Femur (tissue), 1 donor: ENCODE measurements at places on chromosomes 11 and 22.

- no peak for DNase-seq
These were observed 2.8 kb downstream of the ALKBH8 start for GRCh38 chr11:107562647-107563208.

- DNase-seq: no peak
These were observed 226.4 kb downstream of the ADAMTS15 start for GRCh38 chr11:130674686-130675308.

DNA sequence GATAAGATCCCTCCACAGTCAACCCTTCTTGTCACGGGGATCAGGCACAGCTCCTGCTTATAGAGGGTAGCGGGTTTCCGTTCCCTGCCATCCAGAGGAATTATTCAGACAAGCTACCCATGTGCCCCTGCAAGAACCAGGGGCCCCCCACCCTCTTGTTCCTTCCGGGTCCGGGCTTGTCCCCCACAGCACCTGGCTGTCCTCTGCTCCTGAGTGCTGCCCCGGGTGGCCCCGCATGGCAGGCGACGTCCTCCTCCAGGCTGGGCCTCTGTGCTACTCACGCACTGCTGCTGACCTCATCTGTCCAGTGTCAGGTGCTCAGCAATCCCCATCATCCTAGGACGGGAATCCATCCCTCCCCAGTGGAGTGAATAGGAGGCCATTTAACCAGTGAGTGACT lies 24.7 kb downstream of the CELSR1 start:
- no peak for DNase-seq

- no peak for DNase-seq
These were observed 21.9 kb downstream of the ASCC2 start for GRCh38 chr22:29816128-29816527.

- no peak for DNase-seq
These were observed 7.1 kb upstream of the VSTM5 start for GRCh38 chr11:93857413-93858120.

- DNase-seq: no peak
These were observed 2.9 kb downstream of the SYVN1 start for GRCh38 chr11:65131417-65131776.

- DNase-seq: no peak
These were observed 2.6 kb downstream of the MTMR3 start for GRCh38 chr22:29885610-29886009.

DNA sequence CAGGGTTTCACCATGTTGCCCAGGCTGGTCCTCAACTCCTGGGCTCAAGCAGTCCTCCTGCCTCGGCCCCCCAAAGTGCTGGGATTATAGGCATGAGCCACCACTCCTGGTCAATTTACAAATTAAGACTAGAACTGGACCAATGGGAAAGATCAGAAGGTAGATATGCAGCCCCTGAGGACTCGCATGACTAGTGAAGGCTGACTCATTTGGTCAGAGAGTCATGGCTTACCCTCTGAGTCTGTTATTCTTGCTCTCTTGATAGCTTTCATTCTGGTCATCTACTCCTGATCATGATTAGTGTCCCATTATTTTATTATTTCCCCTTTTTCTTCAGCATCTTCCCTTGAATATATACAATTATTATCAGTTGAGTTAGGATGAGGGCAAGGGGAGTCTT lies 2.7 kb upstream of the LDHAL6A start:
- DNase-seq: no peak

DNA sequence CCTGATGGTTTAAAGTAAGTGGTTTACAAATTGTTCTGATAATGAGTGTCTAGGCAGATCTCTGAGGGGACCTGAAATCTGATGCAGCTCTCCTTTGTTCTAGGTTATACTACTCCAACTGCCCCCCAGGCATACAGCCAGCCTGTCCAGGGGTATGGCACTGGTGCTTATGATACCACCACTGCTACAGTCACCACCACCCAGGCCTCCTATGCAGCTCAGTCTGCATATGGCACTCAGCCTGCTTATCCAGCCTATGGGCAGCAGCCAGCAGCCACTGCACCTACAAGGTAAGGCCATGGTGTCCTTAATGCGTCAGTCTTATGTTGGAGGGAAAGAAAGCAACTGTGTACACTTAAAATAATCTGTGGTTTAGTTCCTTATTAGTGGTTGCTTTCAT lies 9.9 kb downstream of the EWSR1 start:
- no peak for DNase-seq

GRCh38 chr11:69730500-69730899 lies 26.7 kb upstream of the FGF19 start:
- no peak for DNase-seq
